NCI-H1930 (cell line): ENCODE measurements at places on chromosomes 16 and 17.

GRCh38 chr16:56518425-56518824 is 1.4 kb downstream of the BBS2 start:
- DNase-seq, result no peak

DNA sequence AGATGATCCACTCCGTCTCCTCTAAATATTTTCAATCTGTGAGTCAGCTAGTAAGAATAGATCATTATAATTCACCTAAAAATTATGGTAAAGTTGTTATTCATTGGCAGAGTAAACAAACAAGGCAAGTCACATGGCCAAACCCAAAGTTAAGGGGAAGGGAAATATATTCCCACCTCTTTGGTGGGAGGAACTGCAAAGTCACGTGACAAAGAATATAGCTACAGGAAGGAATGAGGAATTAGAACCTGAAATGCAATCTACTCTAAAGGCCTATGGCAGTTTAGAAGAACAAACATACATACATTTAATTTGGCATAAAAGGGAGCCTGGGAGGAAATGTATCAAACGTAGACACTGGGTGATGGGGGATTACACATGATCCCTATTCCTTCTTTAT is 48.9 kb downstream of the NOG start:
- no peak for DNase-seq

DNA sequence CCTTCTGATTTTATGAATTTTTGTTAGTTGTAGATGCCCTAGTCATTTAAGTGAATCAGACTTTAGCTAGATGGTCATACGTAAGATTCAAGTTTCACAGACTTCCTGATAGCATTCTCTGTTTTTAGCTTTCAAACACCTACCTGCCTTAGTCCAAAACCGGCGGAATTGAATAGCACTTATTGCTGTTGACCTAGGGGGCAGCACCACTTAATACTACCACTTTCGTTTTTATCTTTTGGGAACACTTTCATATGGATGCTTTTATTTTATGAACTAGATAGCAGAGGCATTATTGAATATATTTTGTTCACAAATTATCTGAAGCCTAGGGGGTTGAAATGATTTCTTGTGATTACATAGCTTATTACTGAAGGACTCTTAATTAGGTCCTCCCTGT is 31.5 kb downstream of the TADA2A start:
- DNase-seq, result no peak

DNA sequence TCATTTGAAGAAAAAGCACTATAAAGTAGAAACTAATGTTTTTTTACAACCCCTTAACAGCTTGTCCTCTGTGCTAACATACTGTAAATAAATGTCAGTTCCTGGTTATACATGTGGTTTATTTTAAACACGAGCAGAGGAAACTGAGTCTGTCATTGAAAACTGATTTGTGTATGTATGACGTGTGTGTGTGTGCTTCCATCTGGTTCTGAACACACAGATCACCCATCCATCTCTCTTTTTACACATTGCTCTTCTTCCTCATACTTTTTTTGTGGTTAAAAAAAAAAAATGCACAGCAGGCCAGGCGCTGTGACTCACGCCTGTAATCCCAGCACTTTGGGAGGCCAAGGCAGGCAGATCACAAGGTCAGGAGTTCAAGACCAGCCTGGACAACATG is 49.5 kb downstream of the ZNF423 start:
- DNase-seq, result no peak

DNA sequence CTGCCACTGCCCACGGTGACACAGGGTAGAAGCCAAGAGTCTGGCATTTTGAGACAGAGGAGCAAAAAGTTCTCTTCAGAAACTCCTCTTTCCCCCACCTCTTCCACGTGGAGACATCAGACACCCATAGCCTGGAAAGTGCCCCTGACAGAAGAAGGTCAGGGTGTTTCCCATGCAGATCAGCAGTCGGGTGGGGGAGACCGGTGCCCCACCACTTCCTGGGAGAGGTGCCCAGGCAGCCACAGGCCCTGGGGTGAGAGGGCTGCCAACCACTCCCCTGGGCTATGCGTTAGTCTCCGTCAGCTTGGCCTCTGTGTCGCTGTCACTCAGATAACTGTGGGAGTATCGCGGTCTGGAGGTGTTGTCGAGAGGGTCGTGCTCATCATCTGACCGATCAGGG is 31.5 kb downstream of the PIPOX start:
- DNase-seq, result no peak

DNA sequence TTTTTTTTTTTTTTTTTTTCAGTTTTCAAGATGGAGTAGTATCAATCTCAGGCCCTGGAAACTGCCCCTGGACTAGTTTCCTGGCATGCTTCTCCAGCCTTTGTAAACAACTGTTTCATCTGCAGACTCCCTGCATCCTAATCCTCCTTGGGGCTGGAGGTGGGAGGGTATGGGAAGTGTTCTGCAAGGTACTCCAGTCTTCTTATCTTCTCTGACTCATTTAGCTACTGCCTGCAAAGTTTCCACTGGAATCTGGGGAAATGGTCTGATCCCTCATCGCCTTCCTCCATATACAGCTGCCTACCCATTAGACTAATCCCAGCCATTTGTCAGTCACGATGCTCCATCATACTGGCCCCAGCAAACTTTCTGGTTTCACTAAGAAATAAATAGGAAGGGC is 21.5 kb downstream of the COPZ2 start:
- no peak for DNase-seq

- no peak for DNase-seq
These were observed 5.7 kb upstream of the PHAF1 start for GRCh38 chr16:67104061-67104460.

GRCh38 chr17:68600931-68601564 is at the start of gene FAM20A:
FAM20A (minus strand) TSS chr17:68601367; CDS start chr17:68600666, 701 bp downstream.
- DNase-seq, result peak; percentile 17

- no peak for DNase-seq
These were observed 753.2 kb upstream of the EEF2KMT start for GRCh38 chr16:5850632-5851392.

DNA sequence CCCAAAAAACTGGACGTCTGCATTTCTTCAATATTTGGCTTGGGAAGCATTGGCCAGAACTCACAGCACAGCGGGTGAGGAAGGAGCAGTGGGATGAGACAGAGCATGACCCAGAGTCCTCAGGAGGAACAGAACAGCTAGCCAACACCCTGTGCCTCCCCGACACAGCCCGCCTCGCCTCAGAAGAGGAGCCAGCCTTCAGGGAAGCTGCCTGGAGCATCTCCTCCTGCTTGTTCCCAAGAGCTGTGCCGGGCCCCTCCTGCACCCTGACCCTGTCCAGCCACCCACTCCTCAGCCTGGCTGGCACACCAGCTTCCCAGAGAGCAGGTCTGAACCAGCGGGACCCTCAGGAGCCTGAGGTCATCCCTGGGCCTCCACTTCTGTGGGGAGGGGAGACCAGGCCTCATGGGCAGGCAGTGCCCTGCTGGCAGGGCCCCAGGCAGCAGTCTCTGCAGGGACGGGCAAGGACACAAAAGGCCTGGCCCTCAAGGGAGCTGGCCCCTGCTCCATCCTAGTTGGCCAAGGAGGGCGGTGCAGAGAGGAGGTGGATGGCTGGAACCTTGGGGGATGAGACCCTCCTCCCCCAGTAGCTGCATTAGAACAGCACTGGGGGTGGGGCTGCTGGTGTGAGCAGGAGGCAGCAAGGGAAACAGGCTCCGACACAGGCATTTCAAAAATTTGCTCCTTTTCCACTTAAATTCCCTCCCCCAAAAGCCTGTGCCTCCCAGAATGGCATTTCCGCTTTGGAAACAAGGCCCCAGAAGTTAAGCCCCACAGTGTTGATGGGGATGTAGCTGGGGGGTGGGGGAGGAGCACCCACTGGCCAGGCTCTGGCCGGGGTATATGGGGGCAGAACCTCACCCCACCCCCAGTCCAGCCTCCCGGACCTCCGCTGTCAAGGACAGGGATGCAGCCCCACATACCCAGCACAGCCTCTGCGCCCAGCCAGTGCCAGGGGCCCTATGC is 1.8 kb upstream of the BCAR1 start:
- DNase-seq, result no peak

GRCh38 chr17:59416184-59416583 is 84.7 kb downstream of the YPEL2 start:
- no peak for DNase-seq

DNA sequence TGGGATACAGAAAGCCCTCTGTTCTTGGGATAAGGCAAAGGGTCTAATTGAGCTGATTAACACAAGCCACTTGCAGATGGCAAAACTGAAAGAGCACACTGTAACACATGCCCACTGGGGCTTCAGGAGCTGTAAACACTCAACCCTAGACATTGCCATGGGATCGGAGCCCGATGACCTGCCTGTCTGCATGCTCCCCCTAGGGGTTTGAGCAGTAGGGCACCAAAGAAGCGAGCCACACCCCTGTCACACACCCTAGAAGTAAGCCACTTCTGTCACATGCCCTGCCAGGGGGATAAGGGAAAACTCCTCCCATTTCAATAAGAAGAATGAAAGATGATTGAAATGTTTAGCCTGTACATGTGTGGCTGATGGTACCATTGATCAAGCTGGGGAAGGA is 81.3 kb upstream of the IRX6 start:
- DNase-seq, result no peak

DNA sequence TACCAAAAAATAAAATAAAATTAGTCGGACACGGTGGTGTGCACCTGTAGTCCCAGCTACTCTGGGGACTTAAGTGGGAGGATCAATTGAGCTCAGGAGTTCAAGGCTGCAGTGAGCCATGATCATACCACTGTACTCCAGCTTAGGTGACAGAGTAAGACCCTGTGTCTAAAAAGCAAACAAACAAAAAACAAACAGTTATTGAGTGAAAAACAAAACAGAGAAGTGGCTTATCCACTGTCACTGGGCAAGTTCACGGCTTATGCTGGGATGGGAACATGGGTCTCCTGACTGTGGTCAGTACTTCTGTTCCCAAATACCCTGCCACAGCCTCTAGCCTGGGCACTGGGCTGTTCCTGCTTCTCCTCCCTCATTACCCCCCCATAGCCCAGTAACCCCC is 9.5 kb upstream of the GRN start:
- DNase-seq, result no peak

DNA sequence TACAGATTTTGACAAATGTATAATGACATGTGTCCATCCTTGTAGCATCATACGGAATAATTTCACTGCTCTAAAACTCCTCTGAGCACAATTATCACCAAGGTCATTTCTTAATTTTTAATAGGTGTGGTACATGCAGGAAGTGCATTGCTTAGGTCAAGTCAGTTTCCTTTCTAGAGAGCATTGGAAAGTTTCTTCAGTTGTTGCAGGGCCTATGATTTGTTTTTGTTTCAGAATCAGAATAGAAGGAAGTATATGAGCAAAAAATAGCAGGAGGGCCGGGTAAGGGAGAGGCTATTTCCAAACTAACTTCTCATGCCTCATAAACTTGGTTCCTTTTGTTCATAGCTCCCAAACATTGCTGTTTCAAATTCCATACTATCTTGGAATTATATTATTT is 24.0 kb upstream of the SLFN5 start:
- no peak for DNase-seq

DNA sequence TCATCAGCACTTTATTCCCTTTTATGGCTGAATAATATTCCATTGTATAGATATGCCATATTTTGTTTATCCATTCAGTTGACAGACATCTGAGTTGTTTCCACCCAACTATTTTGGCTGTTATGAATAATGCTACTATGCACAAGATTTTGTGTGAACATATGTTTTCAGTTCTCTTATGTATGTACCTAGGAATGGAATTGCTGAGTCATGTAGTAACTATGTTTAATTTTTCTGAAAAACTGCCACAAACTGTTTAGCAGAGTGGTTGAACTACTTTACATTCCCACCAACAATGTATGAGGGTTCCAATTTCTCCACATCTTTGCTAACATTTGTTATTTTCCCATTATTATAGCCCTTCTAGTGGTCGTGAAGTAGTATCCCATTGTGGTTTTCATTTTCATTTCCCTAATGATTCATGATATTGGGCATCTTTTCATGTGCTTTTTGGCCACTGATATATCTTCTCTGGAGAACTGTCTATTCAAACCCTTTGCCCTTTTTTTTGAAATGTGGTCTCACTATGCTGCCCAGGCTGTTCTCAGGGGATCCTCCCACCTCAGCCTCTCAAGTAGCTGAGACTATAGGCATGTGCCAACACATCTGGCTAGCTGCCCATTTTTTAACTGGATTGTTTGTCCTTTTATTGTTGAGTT is 26.3 kb downstream of the SMURF2 start:
- no peak for DNase-seq

DNA sequence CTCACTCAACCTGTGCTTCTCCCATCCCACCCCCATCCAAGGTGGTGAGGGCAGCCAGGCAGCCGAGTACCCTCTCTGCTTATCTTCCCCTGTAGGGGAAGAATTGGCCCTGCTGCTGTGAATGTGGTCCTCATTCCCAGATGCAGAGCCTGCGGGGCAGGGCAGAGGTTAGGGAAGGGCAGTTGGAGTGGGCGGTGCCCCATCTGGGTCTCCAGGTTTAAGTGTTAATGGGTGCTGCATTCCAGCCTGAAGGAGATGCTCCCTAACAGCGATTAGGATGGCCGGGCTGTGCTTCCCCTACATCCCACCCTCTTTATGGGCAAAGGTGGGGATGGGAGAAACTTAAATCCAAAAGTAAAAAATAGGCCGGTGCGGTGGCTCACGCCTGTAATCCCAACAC is 12.1 kb downstream of the TMEM95 start:
- no peak for DNase-seq

GRCh38 chr16:48409839-48410632 is 24.8 kb upstream of the SIAH1 start:
- no peak for DNase-seq

GRCh38 chr17:33500151-33500550 is 207.1 kb upstream of the ASIC2 start:
- DNase-seq, result no peak

DNA sequence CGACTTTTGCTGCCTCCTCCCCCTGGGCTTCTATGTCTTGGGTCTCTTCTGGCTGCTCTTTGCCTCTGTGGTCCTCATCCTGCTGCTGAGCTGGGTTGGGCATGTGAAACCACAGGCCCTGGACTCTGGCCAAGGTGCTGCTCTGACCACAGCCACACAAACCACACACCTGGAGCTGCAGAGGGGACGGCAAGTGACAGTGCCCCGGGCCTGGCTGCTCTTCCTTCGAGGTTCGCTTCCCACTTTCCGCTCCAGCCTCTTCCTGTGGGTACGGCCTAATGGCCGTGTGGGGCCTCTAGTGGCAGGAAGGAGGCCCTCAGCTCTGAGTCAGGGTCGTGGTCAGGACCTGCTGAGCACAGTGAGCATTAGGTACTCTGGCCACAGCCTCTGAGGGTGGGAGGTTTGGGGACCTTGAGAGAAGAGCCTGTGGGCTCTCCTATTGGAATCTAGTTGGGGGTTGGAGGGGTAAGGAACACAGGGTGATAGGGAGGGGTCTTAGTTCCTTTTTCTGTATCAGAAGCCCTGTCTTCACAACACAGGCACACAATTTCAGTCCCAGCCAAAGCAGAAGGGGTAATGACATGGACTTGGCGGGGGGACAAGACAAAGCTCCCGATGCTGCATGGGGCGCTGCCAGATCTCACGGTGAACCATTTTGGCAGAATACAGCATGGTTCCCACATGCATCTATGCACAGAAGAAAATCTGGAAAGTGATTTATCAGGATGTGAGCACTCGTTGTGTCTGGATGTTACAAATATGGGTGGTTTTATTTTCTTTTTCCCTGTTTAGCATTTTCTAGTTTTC is 2.3 kb downstream of the GP1BA start:
- DNase-seq, result no peak

- DNase-seq, result no peak
These were observed 42.6 kb downstream of the PIK3R5 start for GRCh38 chr17:8922928-8923327.
